Skeletal muscle cell (primary cell): ENCODE measurements at places on chromosomes 6 and 20.

- DNase-seq: no peak
These were observed 29.4 kb downstream of the LPA start for GRCh38 chr6:160634706-160635105.

- no peak for DNase-seq
These were observed 224.2 kb downstream of the CLIC5 start for GRCh38 chr6:45791211-45792168.

DNA sequence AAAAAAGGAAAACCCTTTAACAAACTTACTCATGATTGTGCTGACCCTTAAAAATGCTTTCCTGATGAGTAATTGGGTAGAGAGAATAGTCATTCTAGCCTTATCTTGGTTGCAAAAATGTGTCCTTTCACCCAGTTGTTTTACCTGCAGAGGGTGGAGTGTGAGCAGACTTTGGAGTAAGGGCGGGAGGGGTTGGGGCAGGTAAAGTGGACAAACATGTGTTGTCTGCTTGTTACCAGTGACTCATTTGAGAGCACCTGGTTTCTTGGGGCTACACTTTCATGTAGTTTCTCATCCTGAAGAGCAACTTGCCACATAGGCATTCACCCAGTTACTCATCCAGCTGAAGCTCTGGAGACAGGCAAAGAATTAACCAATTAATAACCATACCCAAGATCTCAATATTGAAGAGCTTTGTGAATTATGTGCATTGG lies 121.1 kb downstream of the TNFRSF21 start:
- DNase-seq: no peak

- no peak for DNase-seq
These were observed 286.3 kb downstream of the CDH4 start for GRCh38 chr20:61538183-61538942.

- DNase-seq: no peak
These were observed 156.0 kb upstream of the BEND3 start for GRCh38 chr6:107271208-107271790.

- no peak for DNase-seq
These were observed 35.6 kb downstream of the SUN5 start for GRCh38 chr20:32968478-32969241.

GRCh38 chr20:17504066-17504897 lies 26.9 kb downstream of the BFSP1 start:
- no peak for DNase-seq

DNA sequence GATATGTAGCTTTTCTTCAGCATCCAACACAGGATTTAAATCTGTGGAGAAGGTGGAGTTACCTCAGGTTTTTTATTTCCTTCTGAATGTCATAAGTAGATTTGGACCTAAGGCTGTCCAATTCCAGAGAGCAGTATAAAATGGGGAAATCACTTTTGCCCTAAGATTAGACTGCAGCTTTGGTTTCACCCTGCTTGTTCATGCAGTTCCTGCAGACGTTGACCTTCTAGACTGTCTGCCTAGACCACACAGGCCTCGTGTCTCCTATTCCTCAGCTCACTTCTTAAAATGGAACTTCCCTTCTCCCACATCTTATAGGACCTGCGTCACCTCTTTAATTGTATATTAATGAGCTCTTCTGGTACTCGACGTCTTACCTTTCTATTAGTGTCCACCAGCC lies 26.0 kb upstream of the C6orf62 start:
- DNase-seq: no peak

DNA sequence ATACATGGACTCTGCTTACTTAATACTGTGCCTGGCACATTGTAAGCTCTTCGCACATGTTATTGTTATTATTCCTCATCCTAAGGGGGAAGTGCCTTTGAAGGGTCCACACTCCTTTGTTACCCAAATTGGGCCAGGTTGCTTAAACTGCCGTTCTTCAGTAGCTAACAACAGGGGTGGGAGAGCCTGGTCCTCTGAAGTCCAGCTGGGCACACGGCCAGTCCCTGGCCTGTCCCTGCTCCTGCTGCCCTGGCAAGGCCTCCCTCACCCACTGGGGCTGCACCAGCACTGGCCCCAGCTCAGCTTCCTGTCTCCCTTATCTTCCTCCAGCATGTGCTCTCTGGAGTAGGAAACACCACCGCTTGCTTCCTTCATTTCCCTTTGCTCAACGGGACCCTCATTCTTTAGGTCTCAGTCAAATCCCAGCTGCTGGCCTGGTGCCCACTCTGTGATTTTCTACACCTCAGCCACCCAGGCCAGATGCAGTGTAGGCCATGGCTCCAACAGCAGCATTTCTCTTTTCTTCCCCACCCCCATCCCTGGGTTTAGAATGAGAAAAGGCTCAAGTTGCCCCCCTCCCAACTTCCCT lies 5.5 kb upstream of the PROCR start:
- no peak for DNase-seq

DNA sequence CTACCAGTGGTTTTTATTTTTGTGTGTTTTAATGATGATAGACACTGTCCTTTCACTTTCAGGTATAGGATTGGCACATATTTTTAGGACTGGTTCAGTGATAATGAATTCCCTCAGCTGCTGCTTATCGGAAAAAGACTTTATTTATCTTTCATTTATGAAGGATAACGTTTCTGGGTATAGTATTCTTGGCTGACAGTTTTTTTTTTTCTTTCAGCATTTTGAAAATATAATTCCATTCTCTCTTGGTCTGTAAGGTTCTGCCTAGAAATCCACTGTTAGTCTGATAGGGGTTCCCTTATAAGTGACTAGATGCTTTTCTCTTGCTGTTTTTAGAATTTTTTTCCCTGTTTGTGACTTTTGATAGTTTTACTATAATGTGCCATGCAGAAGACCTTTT lies 313.1 kb downstream of the TENT5A start:
- no peak for DNase-seq

- no peak for DNase-seq
These were observed 458.3 kb downstream of the MMUT start for GRCh38 chr6:49004801-49005200.

- no peak for DNase-seq
These were observed 162.7 kb upstream of the MARCKS start for GRCh38 chr6:113694278-113695077.

DNA sequence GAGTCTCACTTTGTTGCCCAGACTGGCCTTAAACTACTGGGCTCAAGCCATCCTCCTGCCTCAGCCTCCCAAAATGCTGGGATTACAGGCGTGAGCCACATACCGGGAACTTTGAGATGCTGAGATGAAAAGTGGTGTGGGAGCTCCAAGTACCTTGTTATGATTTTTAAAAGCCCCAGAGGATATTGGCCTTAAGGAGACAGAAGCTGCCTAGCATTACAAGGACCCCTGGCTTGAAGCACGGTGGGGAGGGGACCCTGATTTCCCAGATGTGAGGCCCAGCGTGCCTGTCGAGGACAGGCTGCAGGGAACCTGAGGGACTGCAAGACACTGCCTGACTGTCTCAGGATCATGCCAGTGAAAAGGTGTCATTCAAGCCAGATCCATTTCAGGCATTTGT lies 75.3 kb upstream of the TIAM2 start:
- no peak for DNase-seq

GRCh38 chr6:144170044-144170443 lies 19.7 kb downstream of the STX11 start:
- no peak for DNase-seq

- no peak for DNase-seq
These were observed 107.6 kb downstream of the VEGFA start for GRCh38 chr6:43877463-43878126.

GRCh38 chr6:40629463-40629862 lies 42.3 kb upstream of the LRFN2 start:
- no peak for DNase-seq

DNA sequence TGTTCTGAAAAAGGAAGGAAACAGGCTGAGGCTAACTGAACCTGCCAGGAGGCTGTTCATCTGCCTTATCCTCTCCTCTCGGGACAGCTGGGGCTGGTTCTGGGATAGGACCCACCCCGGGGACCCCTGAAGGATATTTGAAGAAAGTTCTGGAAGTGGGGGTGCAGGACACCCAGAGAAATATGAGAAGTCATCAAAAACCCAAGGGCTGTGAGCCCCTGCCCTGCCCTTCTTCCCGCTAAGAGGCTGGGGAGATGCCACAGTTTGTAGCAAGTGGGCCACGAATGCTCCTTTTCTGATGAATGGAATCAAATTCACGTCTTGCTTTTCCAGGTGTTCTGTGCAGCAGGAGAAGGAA lies 37.9 kb downstream of the TMEM242 start:
- DNase-seq: no peak

DNA sequence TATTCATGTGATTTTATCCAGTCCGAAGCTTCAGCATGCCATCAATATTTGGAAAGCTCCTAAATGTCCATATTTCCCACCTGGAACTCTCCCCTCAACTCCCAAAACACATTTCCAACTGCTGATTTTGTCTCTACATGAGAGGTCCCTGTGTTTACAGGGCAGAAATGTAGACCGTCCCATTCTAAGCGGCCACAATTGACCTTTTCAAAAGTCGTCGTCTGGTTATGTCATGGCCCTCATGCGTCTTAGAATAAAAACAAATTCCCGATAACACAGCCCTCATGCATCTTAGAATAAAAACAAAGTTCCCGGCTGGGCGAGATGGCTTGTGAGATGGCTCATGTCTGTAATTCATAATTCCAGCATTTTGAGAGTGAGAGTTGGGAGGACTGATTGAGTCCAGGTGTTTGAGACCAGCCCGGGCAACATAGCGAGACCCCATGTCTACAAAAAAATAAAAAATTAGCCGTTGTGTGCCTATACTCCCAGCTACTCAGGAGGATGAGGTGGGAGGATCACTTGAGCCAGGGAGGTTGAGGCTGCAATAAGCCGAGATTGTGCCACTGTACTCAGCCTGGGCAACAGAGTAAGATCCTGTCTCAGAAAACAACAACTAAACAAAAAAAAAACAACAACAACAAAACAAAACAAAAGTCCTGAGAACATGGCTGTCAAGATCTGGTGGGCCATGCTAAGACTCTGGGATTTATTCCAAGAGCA lies 6.4 kb upstream of the ZNF217 start:
- no peak for DNase-seq

- DNase-seq: no peak
These were observed 280.9 kb downstream of the QKI start for GRCh38 chr6:163695414-163695864.

- no peak for DNase-seq
These were observed 4.2 kb upstream of the IRF4 start for GRCh38 chr6:387293-387741.

DNA sequence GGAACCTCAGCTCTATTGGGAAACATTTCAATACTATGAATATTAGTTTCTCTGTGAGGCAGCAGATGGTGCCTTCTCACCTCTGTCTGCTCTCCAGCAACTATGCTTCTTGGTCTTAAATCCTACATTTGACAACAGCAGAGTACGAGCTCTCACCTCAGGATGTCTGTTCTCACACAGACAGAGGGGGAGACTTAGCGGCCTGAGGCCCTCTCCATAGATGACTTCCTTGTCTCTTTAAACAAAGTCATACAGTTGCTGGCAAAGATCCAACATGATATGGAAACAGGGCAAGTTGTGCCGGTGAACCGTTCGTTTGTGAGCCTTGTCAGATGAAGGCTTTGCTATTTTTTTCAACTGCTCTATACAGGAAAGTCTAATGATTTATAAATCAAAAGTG lies 43.7 kb upstream of the GABRR1 start:
- DNase-seq: no peak

DNA sequence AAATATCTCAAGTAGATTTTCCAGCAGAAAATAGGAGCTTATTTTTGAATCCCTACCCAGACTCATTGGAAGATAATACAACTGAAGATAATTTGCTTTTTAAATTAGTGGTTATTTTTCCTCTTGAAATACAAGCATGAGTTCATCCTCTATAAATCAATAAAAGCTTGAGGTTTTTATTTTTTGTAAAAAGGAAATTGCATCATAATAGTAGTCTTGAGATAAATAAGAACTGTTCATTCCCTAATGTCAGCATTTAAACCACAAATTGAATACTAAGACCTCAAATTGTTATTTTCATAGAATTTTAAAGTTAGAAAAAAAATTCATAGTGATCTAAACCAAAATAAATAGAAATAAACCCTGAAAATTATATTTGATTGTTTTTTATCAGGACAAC lies 719.1 kb downstream of the CD109 start:
- no peak for DNase-seq

- no peak for DNase-seq
These were observed 4.1 kb downstream of the BPI start for GRCh38 chr20:38308047-38308438.

DNA sequence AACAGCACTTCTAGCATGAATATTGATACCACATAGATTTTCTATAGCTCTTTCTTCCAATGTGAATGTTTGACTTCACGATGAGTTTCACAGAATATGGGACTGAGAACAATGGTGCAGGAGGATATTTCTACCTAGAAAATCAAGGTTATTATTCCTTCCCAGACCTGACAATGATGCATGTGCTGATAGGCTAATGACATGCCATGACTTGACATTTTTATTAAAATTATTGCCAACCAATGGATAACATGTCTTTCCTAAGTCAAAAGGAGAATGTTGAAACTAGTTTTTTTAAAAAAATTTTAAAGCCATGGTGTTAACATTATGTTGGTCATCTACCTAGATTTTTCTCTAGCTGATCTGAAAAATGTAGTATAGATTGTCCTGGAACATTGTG lies 923 bp downstream of the IL17A start:
- DNase-seq: no peak

GRCh38 chr6:25601800-25602673 lies 50.0 kb upstream of the SCGN start:
- peak; percentile 31 for DNase-seq

DNA sequence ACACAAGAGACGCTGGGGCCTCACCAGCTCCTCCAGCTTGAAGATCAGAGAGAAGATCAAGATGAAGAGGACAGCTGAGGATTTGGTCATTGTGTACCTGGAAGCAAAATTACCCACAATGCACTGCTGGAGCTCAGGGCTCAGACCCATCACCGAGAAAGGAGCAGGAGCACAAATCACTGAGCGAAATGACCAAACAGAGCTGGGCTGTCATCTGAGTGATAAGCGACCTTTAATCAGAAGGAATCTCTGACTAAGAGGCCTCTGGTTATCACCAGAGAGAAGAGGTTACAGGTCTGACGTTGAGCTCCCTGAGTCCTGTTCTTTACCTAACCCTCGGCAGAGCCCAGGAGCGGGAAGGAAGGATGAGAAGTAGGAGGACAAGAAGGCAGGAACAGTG lies 47.5 kb upstream of the CDH22 start:
- DNase-seq: no peak

GRCh38 chr20:61482056-61482887 lies 230.2 kb downstream of the CDH4 start:
- DNase-seq: no peak
